Cardiac fibroblast (primary cell): ENCODE measurements at places on chromosomes 12 and 14.

- peak; percentile 16 for DNase-seq
Observed at GRCh38 chr14:85442996-85443395, 86.9 kb upstream of the FLRT2 start.

DNA sequence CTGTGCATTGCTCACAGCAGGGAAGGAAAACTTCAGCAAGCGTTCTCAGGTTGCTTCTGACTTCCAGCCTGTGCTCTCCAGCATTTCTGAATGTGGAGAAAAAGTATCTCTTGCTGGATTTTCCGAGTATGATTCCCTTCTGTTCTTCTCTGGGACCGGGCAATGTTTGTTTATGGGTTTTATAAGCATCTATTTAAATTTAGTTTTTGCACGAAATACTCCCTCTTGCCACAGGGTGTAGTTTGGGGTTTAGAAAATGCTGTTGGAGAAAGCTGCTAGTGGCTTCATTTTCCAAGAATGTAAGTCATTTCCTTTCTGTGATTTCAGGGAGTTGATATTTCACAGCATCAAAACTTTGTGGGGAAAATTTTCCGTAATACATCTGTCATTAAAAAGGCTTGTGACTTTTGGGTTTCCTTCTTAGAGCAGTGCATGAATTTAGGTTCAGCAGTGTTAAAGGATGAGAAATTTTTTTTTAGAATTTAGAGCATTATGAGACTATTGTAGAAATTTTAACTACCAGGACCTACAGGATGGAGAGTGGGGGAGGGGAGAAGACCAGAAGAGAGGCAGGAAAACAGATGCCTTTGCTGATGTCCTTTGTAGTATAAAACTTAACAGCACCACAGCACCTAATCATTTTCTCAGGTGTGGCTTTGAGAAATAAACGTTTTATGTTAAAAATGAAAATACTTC, 1.5 kb downstream of the FRMD6 start:
- peak; percentile 86 for DNase-seq

DNA sequence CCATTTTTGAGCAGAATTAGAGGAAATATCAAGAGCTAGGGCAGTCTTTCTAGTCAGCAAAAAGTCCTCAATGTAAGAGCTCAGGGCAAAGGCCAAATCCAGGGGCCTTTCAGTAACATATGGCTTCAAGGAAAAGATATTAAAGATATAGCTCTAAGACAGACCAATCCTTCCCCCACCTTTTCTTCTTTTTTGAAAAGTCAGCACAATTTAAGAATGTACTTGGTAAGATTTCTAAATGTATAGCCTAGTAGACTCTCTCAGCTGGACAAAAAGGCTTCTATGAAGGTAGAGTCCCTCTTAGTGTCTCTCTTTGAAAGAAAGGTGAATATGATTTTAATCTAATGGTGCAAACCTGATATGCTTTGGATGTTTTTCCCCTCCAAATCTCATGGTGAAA, 515.7 kb downstream of the VRK1 start:
- DNase-seq = no peak

- DNase-seq = no peak
Observed at GRCh38 chr12:14156606-14157005, 175.2 kb upstream of the GRIN2B start.

DNA sequence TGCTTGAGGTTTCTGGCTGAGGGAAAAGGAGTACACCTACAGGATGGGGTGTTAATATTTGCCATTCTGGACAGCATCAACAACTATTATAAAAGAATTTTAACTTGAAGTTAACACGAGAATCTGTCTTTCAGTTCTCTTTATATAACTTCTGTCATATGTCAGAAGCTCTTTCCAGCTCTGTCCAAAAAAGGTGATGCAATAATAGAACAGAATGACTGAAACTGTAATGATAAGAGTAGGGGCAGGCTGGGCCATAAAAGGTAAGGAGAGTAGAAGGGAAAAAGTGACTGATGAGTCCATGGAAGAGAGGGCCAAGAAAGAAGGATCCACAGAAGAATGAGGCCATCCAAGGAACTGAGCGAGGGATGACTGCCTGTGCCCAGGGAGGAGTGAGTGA, 966.7 kb upstream of the FBXO33 start:
- DNase-seq = no peak

DNA sequence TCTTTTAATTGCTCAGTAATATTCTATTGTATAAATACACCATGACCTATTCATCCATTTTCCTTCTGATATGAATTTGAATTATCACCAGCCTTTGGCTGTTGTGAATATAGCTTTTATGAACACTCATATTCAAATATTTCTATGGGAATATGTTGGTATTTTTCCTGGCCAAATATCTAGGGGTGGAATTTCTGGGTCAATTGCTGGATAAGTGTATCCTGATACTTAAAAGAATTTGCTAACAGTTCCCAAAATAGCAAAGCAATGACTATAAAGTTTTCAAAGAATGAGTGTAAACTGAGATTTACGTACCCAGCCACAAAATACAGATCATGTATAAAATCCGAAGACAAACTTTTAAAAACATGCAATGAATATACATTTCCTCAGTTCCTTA, 148.7 kb upstream of the CLEC14A start:
- peak; percentile 55 for DNase-seq

DNA sequence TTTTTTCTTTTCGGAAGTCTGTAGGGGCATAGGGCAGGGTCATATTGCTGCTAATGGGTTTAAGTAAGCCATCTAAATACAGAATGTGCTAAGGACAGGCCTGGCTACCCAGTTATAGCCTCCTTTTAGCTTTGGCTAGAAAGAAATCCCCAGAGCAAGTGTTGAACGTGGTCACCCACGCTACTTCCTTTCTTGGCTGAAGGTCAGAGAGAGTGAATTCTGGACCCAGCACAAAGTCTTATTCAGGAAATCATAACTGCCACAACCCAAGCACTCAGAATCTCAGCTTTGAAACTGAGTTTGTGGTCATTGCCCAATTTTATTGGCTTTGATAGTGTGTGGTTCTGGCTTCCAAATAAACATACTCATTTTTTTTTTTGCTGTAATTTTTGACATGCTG, 542.1 kb upstream of the ATP2B1 start:
- peak; percentile 88 for DNase-seq

DNA sequence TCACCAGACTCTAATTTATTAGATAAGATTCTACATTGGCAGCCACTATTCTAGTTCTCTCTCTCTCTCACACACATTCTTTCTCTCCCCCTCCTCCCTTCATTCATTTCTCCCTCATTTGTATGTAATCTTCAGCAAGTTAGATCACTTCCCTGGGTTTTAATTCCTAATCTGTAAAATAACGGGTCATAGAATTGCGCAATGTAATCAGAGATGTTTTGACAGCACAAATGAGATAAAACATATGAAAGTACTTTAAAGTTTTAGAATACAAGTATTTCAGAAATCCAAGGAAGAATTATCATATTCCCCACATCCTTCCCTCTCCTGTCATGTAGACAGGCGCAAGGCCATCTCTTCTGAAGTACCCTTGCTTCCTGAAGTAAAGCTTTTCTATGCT, 21.7 kb downstream of the STYK1 start:
- DNase-seq = no peak

DNA sequence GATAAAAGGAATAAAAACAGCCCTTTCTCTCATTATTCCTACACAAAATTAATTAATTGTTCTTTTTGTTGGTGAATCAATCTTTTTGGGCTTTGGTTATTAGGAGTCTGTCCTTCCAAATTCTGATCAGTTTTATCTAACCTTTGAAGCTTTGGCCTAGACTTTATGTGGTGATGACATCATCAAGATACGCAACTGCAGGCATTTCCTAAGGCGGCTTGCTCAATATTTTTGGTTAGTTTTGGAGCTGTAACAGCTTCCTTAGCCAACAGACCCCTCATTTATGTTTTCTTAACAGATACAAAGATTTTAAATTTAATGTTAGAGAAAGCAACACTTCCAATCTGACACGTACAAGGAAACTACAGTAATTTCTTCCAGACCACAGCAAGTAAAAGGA, 87.8 kb upstream of the PDE3A start:
- DNase-seq = peak; percentile 60

GRCh38 chr12:109455706-109456105, 21.4 kb downstream of the KCTD10 start:
- DNase-seq = no peak

- peak; percentile 56 for DNase-seq
Observed at GRCh38 chr12:46267825-46268582, 839 bp downstream of the SLC38A1 start.

DNA sequence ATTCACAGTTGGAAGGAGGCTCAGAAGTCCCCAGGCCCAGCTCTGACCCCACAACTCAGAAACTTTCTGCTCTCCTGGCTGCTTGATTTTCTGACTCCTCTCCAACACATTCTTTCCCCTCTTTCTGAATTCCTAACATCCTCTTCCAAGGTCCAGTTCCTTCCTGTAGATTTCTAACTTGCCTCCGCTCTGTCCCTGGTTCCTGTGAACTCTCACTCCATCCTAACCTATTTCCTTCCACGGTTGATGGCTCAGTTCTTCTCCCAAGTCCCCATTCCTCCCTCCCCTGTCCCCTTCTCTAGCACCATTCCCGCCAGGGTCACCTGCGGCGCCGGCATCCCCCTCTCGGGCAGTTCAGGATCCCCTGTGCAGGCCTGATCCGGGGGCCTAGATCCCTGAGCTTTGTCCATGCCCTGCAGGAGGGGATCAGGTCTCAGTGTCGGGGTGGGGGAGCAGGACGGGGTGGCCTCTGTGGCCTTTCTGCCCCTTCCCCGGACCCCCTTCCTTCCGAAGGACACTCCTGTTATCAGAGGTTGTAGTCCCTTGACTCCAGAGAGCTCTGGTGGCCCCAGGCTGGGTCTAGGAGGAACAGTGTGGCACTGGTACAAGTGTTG, 6.0 kb upstream of the SLC22A17 start:
- no peak for DNase-seq

GRCh38 chr14:104271391-104271790, 133.0 kb downstream of the KIF26A start:
- no peak for DNase-seq

DNA sequence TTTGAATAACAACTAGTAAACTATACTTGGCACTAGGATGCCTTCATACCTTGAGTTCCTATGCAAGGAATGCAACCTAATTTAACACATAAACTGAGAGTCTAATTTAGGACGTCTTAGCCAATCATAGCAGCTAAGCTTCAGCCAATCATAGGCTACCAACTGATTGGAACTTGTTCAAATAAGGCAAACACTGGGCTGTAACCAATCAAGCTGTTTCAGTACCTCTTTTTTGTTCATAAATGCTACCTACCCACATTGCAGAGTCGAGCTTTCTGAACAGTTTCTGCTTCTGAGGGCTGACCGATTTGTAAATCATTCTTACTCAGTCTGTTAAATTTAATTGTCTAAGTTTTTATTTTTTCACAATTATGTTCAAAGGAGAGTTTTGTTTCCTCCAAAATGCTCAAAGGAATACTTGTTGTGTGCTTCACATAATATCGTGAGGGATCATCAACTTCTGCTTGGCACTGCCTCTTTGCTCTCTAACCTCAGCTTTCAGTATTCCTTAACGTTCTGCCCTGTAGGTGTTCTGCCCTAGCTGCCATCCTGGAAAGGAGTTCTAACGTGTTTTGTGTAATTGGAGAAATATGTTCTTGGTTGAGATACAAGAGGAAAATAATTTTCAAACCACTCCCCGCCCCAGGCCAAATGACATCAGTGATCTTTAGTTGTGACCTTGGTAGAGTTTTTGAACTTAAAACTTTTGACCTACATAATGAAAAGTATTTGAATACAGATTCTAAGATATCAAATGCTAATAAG, 380.4 kb upstream of the MIS18BP1 start:
- no peak for DNase-seq

GRCh38 chr12:131710464-131711457, at the start of gene SFSWAP:
TSS of gene SFSWAP (plus strand) at chr12:131711090. CDS start at chr12:131711230, 140 bp downstream.
- DNase-seq = peak; percentile 87

- DNase-seq = no peak
Observed at GRCh38 chr14:88611878-88612277, 49.0 kb downstream of the ZC3H14 start.

DNA sequence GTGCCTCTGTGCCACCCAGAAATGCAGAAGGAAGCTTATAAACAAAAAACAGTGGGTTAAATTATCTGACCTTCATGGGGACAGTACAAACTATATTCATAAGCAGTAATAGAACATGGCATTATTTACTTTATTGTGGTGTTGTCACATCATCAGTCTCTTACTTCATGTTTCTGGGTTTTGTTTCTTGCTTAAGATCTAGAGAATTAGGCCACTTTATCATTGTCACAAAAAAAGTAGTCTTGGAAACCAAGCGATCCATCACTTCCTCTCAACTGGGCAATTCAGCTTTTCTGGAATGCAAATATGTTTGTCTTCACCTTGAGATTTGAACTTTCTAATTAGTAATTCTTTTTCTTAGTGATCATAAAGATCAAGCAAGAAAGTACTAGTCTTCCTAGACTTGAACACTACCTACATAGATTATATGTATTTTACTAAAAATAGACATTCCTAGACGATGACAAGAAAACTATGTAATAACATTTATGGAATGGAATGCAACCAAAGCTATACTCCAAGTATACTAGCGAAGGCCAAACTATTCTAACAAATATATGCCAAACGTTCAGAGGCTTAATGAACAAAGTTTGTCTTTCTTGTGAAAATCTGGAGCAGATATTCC, 363.4 kb downstream of the DAD1 start:
- peak; percentile 61 for DNase-seq

DNA sequence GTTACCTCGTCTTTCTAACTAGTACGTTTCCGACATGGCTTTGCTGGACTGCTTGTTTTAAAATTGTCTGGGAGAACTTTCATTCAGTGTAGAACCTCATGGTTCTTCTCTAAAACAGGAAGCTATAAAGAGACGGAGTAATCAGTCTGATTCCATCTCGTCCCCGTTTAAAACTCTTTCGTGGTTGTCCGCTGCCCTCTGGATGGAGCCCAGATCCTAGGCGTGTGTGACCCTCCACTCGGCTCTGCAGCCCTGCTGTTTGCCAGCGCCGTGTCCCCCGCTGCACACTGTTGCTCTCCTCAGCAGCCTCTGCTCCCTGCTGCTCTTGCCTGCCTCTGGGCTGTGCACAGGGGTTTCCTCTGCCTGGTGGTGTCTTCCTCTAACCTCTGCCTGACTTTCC, 50.2 kb downstream of the SLC8B1 start:
- DNase-seq = no peak

DNA sequence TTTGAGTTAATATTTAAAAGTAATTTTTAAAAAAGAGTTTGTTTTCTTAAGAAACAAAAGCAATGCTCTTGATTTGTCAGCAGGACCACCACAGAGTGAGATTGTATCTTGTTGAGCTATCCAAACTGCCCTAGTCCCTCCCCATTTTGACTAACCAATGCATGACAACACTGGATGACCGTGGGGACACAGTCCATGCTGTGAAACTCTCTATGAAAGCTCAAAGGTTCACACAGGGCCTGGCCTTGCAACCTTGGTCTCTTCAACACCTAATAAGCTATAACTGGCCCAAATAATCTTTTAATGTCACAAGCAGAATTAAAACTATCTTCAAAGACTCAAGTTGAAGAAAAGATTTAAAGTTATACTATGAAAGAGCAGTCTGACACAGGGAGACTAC, 13.5 kb downstream of the ETFRF1 start:
- DNase-seq = no peak

- no peak for DNase-seq
Observed at GRCh38 chr12:116927244-116927940, 16.6 kb downstream of the FBXW8 start.
